ENCODE measurements at places on chromosomes 5 and 9.

- DNase-seq, result no peak
Measured at GRCh38 chr9:37798677-37799076, 1.9 kb upstream of the DCAF10 start.

DNA sequence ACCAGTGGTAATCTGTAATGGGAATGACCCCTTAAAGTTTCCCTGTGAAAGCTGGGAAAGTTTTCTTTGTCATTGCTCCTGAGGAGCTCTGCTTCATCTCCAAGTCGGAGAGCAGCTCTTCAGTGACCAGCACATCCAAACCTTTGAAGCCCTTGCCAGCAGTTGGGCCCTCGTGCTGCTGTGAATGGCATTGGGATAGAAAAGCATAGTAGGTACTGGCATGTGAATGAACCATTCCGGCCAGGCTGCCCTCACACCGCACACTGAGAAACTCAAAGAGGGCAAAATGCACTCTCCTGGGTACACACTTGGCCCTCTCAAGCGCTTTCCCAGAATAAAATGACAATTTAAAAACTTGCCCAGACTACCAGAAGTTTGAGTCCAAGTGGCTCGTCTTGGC is 1135.0 kb upstream of the WWC1 start:
- no peak for DNase-seq

- no peak for DNase-seq
Measured at GRCh38 chr5:63306909-63307308, 655.3 kb downstream of the HTR1A start.

DNA sequence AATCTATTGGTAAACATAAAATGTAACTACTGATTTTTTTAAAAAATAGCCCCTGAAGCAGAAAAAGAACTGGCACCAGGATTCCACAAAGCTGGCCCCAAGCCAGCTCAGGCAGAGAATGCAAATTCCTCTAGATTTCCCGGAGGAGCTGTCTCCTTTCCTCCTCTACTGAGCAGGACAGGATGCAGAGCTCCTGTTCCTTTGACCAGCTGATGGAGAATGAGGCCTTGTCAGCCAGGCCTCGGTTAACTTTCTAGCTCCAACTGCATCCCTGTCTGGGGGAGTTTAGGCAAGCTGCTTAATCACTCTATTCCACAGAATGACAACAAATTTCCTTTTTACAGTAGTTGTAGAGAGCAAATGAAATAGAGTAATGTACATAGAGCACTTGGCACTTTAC is 155.5 kb downstream of the GNAQ start:
- DNase-seq, result no peak

Measured in epithelial cell of esophagus (primary cell).